Mucosa of descending colon (tissue), 3 donors: ENCODE measurements at places on chromosomes 4 and X.

- no peak for DNase-seq
These were observed 3.4 kb downstream of the YTHDC1 start for GRCh38 chr4:68346461-68346860.

GRCh38 chrX:13009273-13009672 lies 34.4 kb downstream of the TMSB4X start:
- peak; percentile 47 for DNase-seq

DNA sequence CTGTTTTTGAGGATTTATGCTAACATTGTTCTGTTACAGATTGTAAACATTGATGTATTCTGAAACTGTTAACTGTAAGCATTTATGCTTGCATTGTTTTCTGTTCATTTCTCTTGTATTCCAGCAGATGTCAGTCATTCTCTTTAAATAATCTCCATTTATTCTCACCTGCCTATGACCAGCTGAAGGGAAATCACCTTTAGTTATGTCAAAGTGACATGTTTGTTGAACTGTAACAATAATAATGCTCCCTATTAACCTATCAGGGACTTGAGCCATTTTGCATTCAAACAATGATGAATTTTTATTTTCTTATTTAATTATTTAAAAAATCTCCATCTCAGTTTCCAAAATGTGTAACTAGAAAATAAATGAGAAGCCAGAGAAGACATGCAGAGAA lies 58.0 kb downstream of the SPCS3 start:
- no peak for DNase-seq

GRCh38 chrX:142156567-142156966 lies 48.5 kb downstream of the MAGEC2 start:
- no peak for DNase-seq

DNA sequence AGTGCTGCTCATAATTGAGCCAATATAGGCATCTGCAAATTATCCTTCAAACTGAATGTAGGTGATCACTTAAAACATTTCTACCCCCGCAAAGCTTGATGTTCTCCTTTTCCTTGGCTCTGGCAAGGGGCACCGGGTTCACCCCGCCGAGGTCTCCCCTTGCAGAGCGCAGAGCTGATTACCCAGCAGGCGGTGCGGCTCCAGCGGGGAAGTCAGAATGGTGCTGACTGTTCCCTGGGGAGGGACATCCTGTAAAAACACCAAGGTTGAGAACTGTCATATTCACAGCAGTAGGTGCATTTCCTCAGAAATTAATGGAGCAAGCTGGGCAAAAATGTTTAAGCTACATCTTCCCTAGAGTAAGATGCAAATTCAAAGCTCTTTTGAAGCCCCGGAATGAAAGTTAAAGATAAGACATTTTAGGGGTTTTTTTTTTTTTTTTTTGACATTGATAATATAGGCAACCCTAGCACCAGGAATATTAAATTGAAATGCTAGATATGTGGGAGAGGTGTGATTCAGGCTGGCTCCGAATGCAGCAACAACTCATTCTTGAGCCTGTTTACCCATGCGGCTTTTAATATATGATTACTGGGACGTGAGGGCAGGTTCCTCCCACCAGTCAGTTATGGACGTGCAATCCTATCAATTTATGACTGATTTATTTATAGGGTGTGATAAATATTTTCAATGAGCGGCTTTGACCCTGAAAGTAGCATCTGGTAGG lies 767.3 kb upstream of the TENM3 start:
- DNase-seq: no peak

- no peak for DNase-seq
These were observed 486 bp downstream of the ABLIM2 start for GRCh38 chr4:8157944-8158709.

- no peak for DNase-seq
These were observed 194.0 kb downstream of the SMIM20 start for GRCh38 chr4:26108054-26108453.
